ENCODE measurements at places on chromosomes 1 and 21. TPM values are rescaled to one million over a fixed set of nuclear protein-coding genes. Genes with fewer than 3 reads are reported as not detected.

Gene NAV1
- 2.8 TPM for total RNA-seq

Gene HAO2
- not detected for total RNA-seq

Gene EBNA1BP2
- total RNA-seq = 37.8 TPM

Gene PLA2G2F
- not detected for total RNA-seq

Gene ZNHIT6
- 11.5 TPM for total RNA-seq

Gene CELA2B
- not detected for total RNA-seq

Gene HES3
- not detected for total RNA-seq

Gene TXLNA
- total RNA-seq = 81.2 TPM

Gene PAPPA2
- 0.08 TPM for total RNA-seq

Gene YBEY
- 10.8 TPM for total RNA-seq

Gene CLDN14
- total RNA-seq = not detected

Gene PKN2
- 25.5 TPM for total RNA-seq

Gene KCNE1
- 0.40 TPM for total RNA-seq

Gene GNB1
- total RNA-seq = 431 TPM

Gene TOR3A
- total RNA-seq = 51.5 TPM

Gene SEMA4A
- total RNA-seq = 21.5 TPM
